ENCODE measurements at places on chromosomes 1 and 21.

- peak; percentile 78 for DNase-seq
Observed at GRCh38 chr1:110554871-110555801, 36.2 kb upstream of the KCNA10 start.

DNA sequence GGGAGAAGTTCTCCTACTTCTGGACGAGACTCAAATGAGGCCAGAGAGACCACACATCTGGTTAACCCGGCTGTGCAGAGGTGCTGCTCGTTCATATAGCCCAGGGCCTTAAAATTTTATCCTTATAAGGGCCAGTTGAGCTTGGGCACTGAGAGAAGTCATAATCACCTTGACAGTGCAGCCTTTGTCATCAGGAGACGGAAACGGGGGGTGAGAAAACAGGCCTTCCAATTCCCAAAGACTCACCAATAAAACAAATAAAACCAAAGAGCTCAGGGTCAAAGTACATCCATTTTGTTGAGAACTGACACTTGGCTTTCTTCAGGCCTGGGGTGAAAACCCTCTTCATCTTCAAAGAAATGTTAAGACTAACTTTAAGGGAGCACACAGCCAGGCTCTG lies 167.1 kb downstream of the TGFBR3 start:
- no peak for DNase-seq

GRCh38 chr1:36223381-36223995 lies 755 bp upstream of the THRAP3 start:
- peak; percentile 58 for DNase-seq

DNA sequence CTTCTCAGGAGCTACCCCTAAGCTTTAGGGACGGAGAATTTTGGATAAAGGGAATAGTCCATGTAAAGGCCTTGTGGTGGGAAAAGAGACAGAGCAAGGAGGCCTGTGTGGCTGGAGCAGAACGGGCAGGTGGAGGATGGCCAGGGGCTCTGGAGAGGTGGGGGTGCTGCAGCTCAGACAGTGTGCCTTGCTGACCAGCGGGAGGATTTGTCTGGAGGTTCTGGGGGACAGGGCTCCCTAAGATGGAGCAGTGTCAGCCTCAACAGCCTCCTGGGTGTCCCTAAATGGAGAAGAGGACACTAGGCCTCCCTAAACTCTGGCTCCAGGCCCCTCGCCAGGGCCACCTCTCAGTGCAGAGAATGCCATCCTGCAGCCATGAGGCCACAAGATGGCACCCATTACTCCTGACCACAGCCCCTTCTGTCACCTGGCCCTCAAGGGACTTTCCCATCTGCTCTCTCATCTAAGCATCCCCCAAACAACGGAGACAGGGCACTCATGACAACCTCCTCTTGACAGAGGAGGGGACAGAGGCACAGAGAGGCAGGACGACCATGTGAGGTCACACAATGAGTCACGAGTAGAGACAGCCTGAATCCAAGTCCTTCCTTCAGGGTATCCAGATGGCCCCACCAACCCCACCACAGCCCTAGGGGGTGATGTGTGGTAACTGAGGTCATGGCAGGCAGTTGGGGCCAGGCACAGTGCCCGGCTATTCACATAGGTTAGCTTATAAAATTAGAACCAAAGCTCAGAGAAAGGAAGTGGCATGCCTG lies 94.7 kb downstream of the DMRTB1 start:
- peak; percentile 47 for DNase-seq

- no peak for DNase-seq
Observed at GRCh38 chr1:21657456-21658190, 11.5 kb downstream of the RAP1GAP start.

DNA sequence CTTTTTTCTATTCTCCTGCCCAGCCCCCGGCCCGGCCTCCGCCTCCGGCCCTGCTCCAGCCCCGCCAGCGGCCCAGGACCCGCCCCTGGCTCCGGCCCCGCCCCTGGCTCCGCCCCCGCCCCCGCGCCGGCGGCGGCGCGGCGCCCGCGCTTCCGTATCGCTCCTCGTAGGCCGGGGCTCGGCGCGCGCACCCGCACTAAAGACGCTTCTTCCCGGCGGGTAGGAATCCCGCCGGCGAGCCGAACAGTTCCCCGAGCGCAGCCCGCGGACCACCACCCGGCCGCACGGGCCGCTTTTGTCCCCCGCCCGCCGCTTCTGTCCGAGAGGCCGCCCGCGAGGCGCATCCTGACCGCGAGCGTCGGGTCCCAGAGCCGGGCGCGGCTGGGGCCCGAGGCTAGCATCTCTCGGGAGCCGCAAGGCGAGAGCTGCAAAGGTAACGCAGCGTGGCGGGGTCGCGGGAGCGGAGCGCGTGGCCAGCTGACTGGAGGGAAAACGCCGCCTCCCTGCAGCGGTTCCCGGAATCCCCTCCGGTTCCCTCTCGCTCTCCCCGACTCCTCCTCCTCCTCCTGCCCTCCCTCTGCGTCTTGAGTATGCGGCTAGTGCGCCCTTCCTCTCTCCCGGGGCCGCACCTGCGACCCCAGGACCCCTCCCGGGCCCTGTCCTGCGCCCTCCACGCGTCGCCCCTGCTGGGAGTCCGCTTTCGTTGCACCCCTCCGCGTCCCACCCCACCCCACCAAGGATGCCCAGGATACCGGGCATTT lies at the start of gene IFNAR2:
IFNAR2 (plus strand) TSS at position 155 of the 761 bp plus-strand sequence. CDS start 11,985 bp downstream, outside the sequence.
- peak; percentile 81 for DNase-seq

- DNase-seq: no peak
Observed at GRCh38 chr21:45505416-45506021, 36.7 kb downstream of the SLC19A1 start.

DNA sequence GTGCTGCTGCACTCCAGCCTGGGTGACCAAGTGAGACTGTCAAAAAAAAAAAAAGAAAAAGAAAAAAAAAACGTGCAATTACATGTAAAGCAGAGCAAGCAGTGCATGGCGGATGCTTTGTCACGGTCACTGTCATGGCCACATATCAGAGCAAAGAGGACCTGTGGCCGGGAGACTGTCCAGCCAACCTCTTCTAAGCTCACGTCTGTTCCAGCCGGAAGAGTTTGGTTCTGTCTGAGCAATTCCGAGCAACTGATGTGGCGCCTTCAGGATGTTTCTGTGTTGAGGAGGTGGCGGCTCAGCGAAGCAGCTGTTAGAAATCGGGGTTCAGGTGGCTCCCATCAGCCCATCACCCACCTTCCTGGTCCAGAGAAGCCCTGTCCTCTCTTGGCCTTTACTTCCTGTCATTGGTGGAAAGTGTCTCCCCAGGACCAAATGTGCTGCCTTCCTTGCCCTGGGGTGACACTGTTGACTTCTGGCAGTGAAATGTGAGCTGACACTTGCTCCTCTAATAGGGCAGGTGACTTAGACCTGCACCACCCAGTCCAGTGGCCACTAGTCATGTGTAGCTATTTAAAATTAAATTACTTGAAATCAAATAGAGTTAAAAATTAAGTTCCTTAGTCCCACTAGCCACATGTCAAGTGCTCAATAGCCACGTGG lies 59.9 kb downstream of the ARHGEF10L start:
- DNase-seq: no peak

- DNase-seq: no peak
Observed at GRCh38 chr1:234916840-234917239, 211.8 kb downstream of the TOMM20 start.

DNA sequence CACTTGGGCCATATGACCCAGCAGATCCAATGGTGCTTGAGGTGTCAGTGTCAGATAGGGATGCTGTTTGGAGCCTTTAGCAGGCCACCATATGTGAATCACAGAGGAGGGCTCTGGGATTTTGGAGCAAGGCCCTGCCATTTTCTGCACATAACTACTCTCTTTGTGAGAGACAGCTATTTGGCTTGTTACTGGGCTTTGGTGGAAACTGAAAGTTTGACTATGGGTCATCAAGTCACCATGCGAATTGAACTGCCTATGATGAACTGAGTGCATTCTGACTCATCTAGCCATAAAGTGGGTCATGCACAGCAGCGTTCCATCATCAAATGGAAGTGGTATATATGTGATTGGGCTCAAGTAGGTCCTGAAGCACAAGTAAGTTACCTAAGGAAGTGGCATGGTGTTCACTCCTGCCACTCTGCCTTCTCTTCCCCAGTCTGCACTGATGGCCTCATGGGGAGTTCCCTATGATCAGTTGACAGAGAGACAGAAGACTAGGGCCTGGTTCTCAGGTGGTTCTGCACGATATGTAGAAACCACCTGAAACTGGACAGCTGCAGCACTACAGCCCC lies 447.3 kb downstream of the AGBL4 start:
- no peak for DNase-seq

- DNase-seq: no peak
Observed at GRCh38 chr1:38221006-38221649, 174.5 kb upstream of the POU3F1 start.

- DNase-seq: no peak
Observed at GRCh38 chr1:224067621-224068457, 46.1 kb upstream of the FBXO28 start.

GRCh38 chr1:35269201-35269988 lies 886 bp downstream of the ZMYM4 start:
- DNase-seq: no peak

DNA sequence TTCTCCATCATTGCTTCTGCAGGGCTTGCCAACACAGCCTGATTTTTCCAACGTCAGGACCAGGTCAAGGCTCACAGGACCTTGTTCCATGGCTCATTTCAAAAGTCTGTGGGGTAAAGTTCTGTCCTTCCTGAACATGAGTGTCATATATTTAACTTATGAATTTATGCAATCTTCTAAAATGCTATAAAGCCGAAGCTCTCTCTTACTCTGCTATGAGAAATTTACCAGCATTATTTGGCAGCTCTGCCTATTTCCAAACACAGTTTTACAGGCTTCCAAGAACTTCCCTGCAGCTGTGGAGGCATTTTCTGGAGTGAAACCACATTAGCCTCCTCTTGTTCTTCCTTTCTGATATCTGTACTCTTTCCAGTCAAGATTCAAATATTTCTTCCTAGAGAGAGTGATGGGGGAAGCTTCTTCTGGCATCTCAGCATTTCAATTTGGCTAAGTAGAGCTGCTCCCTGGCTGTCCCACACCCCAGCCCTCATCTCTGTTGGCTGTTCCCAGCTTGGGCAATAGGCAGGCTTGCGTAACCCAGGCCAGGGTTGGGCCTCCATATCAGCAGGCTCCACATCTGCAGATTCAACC lies 15.6 kb upstream of the HMGCS2 start:
- no peak for DNase-seq

GRCh38 chr1:194227161-194227560 lies 1040.7 kb upstream of the B3GALT2 start:
- DNase-seq: no peak

- DNase-seq: no peak
Observed at GRCh38 chr1:87887100-87887499, 558.4 kb downstream of the LMO4 start.

DNA sequence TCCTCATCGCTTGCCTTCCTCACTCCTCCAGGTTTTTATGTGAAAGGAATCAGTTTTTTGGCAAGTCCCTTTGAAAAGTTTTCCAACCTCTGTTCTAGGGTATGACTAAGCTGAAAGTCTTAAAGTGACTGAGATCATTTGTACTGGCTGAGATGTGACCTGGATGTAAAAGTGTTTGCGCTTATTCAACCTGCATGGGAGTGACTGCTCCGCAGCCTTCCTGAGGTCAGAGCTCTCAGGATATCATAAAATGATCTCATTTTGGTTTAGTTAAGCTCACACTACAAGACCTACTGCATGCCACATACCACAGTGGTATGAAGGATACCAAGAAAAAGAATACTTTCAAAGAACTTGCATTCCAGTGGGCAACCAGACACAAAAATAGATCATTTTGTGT lies 29.8 kb upstream of the TADA1 start:
- DNase-seq: no peak

- DNase-seq: no peak
Observed at GRCh38 chr1:180734366-180734765, 102.5 kb downstream of the XPR1 start.

- no peak for DNase-seq
Observed at GRCh38 chr1:229987953-229988352, 79.1 kb upstream of the GALNT2 start.

DNA sequence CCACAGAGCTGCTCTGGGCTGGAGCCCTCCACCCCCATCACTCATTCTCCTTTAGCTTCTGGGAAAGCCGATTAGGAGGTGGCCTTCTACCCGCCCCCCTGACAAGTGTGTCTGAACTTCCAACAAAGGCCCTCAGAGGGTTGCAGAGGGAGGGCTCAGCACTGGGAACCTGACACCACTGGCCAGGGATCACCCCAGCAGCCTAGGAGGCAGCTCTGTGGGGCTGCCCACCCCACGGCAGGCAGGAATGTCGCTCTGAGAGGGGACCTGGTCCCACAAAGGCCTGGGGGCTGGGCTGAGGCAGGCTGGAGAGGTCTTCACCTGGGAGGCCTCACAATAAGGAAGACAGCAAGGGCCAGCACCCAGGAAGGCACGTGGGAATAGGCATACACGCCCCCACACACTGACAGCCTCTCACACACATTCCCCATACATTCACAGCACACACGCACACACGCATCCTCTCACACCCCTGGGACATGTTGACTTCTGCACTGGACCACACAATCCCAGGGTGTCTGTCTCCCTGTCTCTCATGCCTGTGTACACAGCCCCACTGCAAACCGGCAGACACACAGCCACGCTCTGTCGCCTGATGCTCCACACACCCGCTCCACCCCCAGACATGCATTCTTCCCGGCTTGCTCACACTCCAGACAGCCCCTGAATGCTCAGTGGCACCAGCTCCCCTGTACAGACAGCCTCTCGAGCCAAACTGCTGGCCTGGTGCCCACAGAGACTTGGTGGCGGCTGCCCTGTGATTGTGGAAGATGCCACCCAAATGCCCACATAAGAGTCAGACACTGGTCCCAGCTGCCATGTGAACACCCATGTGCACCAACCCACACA lies 30.7 kb downstream of the DMBX1 start:
- no peak for DNase-seq

DNA sequence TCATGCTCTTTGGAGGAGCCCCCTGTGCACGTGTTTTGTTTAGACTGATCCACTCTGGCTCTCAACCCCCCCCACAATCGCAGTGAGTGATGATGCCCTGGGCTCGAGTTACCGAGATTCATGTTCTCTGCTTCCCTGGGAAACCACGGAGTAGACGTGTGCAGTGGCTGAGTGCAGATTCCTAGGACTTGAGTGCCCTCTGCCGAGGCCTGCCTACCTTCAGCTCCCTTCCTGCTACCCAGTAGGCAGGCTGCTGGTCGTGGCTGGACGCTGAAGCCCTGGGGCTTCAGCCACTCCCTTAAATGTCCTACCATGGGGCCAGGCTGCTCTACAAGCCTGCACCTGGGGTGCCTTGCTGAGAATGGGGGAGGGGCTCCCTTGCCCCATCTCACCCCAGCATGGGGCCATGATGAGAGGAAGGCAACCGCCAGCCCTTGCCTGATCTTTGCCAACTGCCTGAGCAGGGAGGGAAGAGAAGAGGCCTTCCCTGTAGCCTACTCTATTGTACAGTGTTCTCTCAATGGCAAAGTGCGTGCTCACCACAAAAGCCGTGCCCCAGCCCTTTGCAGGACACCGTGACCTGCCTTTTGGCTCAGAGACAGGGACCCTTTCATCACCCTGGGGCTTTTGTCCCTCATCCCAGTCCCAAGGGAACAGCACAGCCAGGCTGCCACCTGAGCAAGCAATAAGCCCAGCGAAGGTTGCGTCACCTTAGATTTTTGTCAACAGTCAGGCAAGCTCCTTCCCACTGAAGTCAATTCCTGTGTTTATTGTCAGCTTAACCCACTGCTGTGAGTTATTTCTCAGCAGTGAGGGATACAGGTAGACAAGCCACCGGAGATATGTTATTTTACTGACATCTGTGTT lies 4.1 kb upstream of the GRIK3 start:
- no peak for DNase-seq

- DNase-seq: peak; percentile 80
Observed at GRCh38 chr1:9455487-9456234, 83.6 kb upstream of the SLC25A33 start.

Measured in activated T-cell treated with anti-CD3 and anti-CD28 coated beads, Interleukin-2, amount 50 U/mL, for 48 hours (primary cell).